ENCODE measurements at places on chromosomes 12 and 14.

- H3K36me3 ChIP-seq, result no peaks in the 10 kb centered on the region
- H3K4me3 ChIP-seq, result no peak overlapping the region
Observed at GRCh38 chr14:62301080-62301479, 538.9 kb downstream of the SNAPC1 start.

GRCh38 chr12:98797200-98797599 is 152.1 kb downstream of the APAF1 start:
- no peaks in the 10 kb centered on the region for H3K36me3 ChIP-seq
- H3K4me3 ChIP-seq, result no peak overlapping the region
- H3K27ac ChIP-seq, result no peak overlapping the region
- H3K4me1 ChIP-seq, result no peaks in the 10 kb centered on the region
- no peaks in the 10 kb centered on the region for H3K27me3 ChIP-seq

- peaks cover 9% of the 10 kb centered on the region for H3K36me3 ChIP-seq
- H3K27ac ChIP-seq, result peak overlapping the region; percentile 82
- no peak for DNase-seq
- H3K4me1 ChIP-seq, result peaks cover 67% of the 10 kb centered on the region
- H3K4me3 ChIP-seq, result no peak overlapping the region
- no peaks in the 10 kb centered on the region for H3K27me3 ChIP-seq
Observed at GRCh38 chr12:51977320-51977753, 25.8 kb downstream of the ACVR1B start.

GRCh38 chr14:103328941-103329340 is 5.1 kb upstream of the EIF5 start:
- no peak for DNase-seq
- no peak overlapping the region for H3K4me3 ChIP-seq
- no peak overlapping the region for H3K27ac ChIP-seq
- H3K27me3 ChIP-seq, result no peaks in the 10 kb centered on the region

DNA sequence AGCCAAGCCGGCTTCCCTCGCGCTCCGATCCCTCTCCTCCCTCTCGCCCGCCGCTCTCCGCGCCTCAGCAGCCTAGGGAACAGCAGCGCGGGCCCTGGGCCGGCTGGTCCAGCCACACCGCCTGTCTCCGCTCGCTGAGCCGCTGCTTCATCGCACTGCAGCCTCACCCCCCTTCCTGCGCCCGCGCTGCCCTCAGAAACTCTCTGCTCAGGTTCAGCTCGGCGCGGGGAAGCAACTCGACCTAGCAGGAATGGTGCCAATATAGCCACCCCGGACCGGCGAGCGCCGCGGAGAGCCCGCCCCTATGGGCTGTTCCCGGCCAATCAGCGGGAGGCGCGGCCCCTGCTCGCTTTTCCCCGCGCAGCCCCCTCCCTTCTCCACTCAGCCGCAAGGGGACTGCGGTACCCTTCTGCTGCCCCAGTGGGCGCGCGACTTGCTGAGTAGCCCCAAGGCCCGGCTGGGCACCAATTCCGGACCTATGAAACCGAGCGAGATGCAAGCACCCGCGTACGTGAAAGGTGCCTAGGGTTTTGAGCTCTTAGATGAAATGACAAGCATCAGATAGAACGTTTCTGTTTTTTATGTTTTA is at the start of gene ADAMTS20:
TSS of gene ADAMTS20 (minus strand) at position 233 of the 589 bp plus-strand sequence. CDS start 282 bp downstream, outside the sequence.
- H3K27ac ChIP-seq, result no peak within 1 kb of the TSS
- no peaks in the 10 kb centered on the region for H3K36me3 ChIP-seq
- H3K4me1 ChIP-seq, result peaks cover 10% of the 10 kb centered on the region
- no peak within 1 kb of the TSS for H3K4me3 ChIP-seq
